ENCODE measurements at places on chromosomes 4 and X. TPM values are rescaled to one million over a fixed set of nuclear protein-coding genes. Genes with fewer than 3 reads are reported as not detected.

The UGT2B11 gene
- total RNA-seq = 0.11 TPM

The ARHGAP10 gene
- total RNA-seq = 15.3 TPM

The CLTRN gene
- total RNA-seq = 0.96 TPM

The SLC4A4 gene
- total RNA-seq = 1.6 TPM

The IL3RA gene
- 0.20 TPM for total RNA-seq

The SLC34A2 gene
- total RNA-seq = not detected

The MUC7 gene
- total RNA-seq = not detected

The CSAG2 gene
- total RNA-seq = not detected

The TLR10 gene
- not detected for total RNA-seq

The CWH43 gene
- not detected for total RNA-seq

The BEX3 gene
- 252 TPM for total RNA-seq

The HTRA3 gene
- total RNA-seq = 20.2 TPM

The AFM gene
- not detected for total RNA-seq

The ATRX gene
- total RNA-seq = 13.9 TPM

The PARM1 gene
- total RNA-seq = 0.51 TPM

The MAGEE2 gene
- not detected for total RNA-seq

The INTU gene
- 1.0 TPM for total RNA-seq

The ETDA gene
- not detected for total RNA-seq

The KDR gene
- 0.10 TPM for total RNA-seq

The DGAT2L6 gene
- total RNA-seq = not detected

The DMRTC1B gene
- total RNA-seq = 0.17 TPM

The COL25A1 gene
- not detected for total RNA-seq

The PLAC8 gene
- total RNA-seq = 1.2 TPM

The DCAF8L1 gene
- total RNA-seq = not detected

The CFAP47 gene
- not detected for total RNA-seq

The TMPRSS11B gene
- not detected for total RNA-seq

The ATP1B4 gene
- total RNA-seq = not detected

The XAGE5 gene
- total RNA-seq = not detected

The NLGN3 gene
- 0.84 TPM for total RNA-seq

The NDP gene
- not detected for total RNA-seq

The IL1RAPL2 gene
- total RNA-seq = not detected

Data from A549 treated with AZD2906 at 1 μM for 4 hours (cell line).